ENCODE measurements at places on chromosomes 1 and 21.
A peak's percentile ranks its signal among the peaks of the same experiment; 100 is the strongest.

DNA sequence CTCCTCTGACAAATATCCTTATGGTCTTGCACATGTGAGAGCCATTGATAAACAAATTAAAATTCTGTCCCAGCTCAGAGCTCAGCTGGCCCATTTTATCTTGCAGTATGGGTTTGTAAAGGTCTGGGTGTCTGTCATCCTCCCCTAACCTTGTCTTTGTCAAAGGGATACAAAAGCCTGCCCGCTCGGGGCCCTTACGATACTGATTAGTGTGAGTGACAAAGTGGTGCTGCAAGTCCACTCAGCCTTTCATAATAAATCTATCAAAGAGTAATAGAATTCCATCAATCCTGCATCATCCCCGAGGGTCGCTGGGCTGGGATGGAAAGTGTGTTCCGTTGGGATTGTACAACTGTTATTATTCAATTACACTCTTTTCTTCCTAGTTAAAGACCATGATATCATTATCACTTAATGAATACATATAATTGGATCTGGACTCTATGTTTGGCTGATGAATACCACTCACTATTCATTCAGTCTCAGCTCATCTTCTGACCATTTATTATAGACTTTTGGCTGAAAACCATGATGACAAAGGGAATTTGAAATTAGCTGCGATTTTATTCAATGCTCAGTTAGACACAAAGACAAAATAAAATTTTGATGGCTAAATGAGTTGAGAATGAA is 122.5 kb upstream of the FOXD3 start:
- no peak for DNase-seq

- no peak for DNase-seq
These were observed 39.1 kb downstream of the KCNC4 start for GRCh38 chr1:110249256-110249655.

GRCh38 chr1:177600321-177600720 is 369.5 kb downstream of the SEC16B start:
- no peak for DNase-seq

- DNase-seq, result no peak
These were observed 129.8 kb upstream of the USH2A start for GRCh38 chr1:216553040-216553439.

GRCh38 chr1:169697755-169698154 is 13.7 kb downstream of the SELL start:
- no peak for DNase-seq

GRCh38 chr1:40849801-40850592 is 12.2 kb downstream of the CITED4 start:
- DNase-seq, result peak; percentile 95

DNA sequence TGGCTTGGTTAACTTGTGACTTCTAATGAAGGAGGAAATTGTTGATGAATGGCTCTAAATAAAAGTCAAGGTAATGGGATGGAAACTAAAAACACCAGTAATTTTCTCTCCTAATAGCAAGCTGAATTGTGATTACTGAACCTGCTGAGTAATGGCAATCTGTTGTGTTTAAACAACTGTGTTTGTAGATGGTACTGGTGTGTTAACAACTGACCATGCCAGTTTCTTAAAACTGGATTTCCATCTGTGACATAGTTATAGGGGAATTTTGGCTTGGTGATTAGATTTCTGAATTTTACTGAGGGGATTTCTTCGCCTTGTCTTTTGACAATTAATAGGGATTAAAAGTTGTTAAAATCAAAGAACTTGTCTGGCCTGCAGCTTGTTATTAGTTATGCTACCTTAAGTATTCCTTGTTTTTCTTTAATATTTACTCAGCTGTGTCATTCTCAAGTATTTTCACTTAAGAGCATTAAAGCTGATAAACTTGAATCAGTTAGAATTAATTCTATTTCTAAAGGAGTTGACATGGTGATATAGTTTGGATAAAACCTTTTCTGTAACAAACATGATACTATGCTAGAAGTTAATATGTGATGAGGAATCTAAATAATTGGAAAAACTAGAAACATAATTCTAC is 7.9 kb upstream of the ERO1B start:
- DNase-seq, result no peak

All from NCI-H2029 (cell line).